Activated T-helper 1 cell treated with anti-CD3 and anti-CD28 coated beads, Interleukin-2, amount 50 U/mL, for 16 hours (primary cell): ENCODE measurements at places on chromosomes 16 and 17.

DNA sequence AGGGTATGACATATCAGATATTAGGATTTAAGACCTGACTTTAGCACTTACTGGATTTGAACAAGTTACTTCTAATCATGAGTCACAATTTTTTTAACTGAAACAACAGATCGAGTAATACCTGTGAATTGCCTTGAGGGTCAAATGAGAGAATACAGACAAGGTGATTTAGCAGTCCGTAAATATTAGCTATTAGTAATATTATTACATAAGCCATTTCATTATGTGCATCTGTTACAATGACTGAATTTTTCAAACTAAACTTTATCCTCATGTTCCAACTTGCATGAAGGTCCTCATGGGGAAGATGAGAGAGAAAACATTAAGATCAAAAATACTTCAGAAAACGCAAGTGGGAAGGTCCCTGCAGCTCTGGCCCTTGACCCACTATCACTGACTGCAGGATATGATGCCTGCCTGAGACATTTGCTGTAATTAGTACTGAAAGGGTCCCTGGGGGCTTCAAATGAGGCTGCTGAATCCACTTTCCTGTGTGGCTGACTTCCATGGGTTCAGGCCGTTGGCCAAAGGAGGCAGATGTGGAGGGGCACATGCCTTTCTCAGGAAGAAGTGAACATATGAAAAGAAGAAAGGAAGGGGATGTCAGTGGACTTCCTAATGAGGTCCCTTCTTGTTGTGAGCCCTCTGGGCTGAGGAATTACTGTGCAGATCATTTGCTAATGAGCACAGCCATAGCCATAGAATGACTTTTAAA lies 441.7 kb downstream of the CDH11 start:
- no peak for DNase-seq

DNA sequence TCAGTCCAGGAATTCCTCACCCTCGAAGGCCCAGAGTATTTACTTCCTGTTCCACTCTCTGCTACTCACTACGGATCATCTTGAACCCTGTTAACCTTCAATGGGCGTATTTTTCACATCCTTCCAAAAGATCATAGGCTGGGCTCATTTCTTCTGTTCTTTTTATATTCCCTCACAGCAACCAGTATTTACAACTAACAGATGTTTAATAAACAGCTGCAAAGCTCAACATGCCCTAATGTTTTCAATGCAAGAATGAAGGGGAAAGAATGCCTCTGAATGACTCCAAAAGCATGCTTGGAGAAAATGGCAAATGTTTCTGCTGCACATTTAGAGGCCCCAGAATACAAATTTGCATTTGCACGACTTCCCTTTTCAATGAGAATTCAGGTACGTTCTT lies 174.9 kb downstream of the ZFHX3 start:
- no peak for DNase-seq

DNA sequence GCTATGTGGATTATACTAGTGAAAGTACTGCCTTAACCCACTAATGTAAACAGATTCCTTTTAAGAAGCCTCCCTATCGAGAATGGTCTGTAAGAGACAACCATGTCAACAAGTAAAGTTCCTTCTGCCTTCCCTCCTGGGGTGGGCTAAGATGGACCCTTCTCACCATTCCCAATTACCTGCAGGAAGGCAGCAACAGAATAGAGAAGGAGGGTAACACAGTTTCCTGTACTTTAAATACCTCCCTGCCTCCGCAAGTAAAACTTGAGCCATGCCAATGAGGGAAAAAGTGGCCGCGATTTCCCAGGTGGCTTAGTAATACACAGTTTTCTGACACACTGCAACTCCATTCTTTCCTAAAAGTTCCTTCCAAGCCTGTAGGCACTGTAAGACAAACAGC lies 45.2 kb downstream of the TOX3 start:
- no peak for DNase-seq

- no peak for DNase-seq
Measured at GRCh38 chr16:10791048-10791447, 27.5 kb downstream of the TVP23A start.

DNA sequence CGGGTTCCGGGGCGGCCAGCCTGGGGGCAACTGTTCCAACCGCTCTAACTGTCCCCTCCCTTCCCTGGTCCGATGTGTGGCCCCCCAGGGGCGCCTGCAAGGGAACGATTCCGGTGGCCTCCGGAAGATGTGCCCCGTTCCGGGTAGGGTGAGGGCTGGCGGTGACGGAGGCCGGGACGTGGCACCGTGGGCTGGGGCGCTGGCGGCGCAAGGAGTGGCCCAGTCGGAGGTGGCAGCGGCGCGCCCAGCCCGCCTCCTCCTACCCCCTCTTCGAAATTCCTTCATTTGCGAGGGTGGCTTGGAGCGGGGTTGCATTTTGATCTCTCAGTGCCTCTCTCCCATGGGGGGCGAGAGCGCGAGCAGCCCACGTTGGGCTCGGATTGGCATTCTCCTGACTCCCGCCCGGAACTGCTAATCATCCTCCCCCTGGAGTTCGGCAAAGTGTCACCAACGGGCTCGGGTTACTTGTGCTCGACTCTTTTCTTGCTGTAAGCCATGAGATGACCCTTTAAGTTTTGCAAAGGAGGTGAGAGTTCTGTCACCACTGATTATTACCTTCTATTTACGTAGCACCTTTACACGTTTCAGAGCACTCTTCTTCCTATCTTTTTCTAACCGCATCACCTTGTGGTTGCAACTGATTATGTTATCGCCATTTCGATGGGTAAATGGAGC lies 622 bp downstream of the NDEL1 start:
- DNase-seq = peak; percentile 53

- DNase-seq = no peak
Measured at GRCh38 chr16:86634292-86634691, 55.9 kb downstream of the FOXL1 start.

DNA sequence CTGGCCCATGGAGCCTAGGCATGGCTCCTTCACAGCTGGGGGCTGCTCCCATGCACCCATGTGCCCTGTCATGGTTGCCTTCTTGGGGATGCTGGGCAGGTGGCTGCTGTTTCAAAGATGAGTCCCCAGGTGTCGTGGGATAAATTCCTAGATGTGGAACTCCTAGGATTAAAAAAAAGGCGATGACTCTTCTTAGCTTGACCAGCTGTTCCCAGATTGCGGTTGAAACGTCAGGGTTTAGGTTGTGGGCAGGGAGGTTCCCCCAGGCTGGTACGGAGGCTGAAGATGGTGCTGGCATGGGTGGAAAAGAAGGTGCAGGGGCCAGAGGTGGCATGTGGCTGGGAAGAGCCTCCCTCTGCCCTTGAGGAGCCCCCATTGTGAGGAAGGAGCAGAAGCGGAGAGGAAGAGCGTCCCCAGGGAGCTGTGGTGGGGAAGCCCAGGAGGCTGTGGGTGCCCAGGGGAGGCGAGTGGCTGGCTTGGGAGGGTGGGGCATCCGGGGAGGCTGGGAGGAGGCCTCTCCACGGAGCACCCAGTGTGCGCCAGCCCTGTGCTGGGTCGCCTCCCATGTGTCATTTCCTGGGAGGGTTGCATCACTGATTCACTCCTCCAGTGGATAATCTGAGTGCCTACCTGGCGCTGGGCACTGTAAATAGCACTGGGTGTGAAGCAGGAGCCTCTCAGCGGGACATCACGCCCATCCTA lies 7.5 kb upstream of the KCNJ12 start:
- no peak for DNase-seq

- DNase-seq = no peak
Measured at GRCh38 chr16:49496656-49497055, 123.1 kb downstream of the C16orf78 start.

- DNase-seq = no peak
Measured at GRCh38 chr16:528111-529011, 849 bp downstream of the CAPN15 start.

GRCh38 chr16:88685156-88686061 lies 898 bp downstream of the SNAI3 start:
- peak; percentile 43 for DNase-seq

DNA sequence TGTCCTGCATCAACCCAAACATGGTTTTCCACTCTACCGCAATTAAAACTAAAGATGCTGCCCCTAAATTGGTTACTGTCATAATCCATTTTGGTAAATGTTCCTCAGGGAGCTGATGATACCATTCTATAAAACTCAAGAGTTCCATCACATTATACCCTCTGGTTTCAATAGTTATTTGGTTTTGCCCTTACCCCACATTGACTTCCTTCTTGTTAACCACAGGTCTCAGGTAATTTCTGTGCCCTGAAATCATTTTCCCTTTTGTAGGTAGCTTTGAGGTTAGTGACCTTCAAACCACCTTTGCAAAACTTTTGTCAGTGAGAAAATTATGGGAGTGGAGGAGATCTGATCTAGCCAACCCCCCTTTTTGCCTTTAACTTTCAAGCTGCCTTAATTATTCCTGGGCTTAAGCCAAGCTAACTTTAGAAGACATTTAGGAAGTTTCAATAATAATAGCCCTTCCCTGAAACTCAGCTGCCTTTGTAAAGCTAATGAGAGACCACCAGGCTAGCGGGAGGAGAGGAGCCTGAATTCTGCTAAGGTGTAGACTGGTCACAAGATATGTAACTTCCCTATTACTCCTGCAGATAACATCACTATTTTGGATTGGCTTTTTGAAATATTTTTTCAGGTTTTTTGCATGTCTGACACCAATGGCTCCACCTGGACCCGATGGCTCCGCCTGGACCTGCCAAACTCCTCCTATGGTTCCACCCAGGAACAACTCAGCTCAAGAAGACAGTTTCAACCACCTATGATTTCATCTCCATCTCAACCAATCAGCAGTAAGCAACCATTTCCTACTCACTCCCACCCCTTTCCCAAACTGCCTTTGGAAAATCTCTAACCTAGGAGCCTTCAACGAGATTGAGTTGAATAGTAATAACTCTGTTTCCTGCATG lies 224.9 kb downstream of the HS3ST3B1 start:
- no peak for DNase-seq

DNA sequence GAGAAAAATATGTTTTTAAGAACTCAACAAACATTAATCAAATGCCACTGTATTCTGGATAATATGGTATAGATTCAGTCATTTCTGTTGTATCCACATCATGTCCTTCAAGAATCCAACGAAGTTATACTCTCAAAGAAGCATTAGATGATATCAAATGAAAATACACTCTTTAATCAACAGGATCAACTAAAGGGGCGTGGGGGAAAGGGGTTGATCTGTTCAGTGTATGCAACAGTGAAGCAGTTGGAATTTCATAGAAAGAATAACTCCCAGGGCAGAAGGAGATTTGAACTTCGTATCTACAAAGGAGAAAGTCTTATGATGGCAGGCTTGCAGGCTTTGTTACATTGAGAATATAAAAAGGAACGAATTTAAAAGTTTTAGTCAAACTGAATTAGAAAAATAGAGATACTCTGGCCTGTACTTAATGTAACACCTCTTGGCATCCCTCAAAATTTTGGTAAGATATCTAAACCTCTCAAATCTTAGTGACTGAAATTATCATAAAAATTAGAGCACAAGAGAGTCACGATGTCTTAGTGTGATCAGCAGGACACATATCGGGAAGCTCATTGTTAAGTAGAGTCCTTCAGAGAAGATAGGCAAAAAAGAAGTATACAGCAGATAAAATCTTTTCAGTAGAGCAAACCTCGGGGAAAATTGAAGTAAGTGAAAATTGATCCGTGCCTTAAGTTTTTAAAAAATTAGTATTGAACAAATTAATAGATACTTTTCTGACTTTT lies 431.4 kb downstream of the KCNJ18 start:
- DNase-seq = no peak

GRCh38 chr17:35088356-35088880 lies 24.9 kb upstream of the RFFL start:
- no peak for DNase-seq

- no peak for DNase-seq
Measured at GRCh38 chr17:20028443-20028842, 19.3 kb downstream of the SPECC1 start.

GRCh38 chr16:11067697-11068141 lies 123.4 kb downstream of the CLEC16A start:
- DNase-seq = no peak

GRCh38 chr17:74780443-74781238 lies 4.5 kb upstream of the NAT9 start:
- no peak for DNase-seq

DNA sequence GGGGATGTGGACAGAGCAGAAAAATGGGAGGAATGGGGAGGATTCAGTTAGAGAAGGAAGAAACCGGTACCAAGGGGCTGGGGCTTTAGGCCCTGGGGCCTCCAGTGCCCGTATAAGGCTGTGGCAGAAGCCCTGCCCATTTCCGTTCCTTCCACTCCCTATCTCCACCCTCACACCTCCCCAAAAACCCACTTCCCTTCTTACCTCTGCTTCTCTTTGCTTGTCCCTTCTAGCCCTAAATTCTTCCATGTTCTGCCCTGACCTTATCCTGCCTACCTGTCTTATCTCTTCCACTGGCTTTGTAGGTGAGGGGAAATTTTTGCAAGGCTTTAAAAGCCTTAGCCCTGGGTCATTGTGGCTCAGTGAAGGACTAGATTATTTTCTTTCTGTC lies 4.1 kb downstream of the RNF167 start:
- DNase-seq = peak; percentile 26
